ENCODE measurements at places on chromosomes 13 and 19. TPM values are rescaled to one million over a fixed set of nuclear protein-coding genes. Genes with fewer than 3 reads are reported as not detected.

- DNase-seq: no peak
Measured at GRCh38 chr19:1632462-1633268, 19.8 kb downstream of the TCF3 start.

- DNase-seq: no peak
Measured at GRCh38 chr13:43171489-43171888, 148.1 kb downstream of the DNAJC15 start.

DNA sequence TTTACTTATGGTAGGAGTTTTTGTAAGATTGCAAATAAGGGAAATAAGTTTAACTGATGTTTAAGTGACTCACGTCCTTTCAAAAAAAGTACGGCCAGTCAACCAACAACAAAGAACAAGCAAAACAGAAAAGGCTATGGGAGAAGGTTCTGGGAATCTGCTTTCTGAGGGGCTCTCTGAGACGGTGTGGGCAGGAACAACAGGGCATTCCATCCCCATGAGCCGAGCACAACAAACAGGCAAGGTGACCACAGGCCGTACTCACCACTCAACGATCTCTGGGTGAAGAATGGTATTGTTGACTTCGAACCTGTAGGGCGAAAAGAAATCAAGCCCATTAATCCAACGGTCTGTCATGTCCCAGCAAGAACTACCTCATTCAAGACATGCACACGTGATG, 43.8 kb downstream of the PEPD start:
- DNase-seq: no peak

DNA sequence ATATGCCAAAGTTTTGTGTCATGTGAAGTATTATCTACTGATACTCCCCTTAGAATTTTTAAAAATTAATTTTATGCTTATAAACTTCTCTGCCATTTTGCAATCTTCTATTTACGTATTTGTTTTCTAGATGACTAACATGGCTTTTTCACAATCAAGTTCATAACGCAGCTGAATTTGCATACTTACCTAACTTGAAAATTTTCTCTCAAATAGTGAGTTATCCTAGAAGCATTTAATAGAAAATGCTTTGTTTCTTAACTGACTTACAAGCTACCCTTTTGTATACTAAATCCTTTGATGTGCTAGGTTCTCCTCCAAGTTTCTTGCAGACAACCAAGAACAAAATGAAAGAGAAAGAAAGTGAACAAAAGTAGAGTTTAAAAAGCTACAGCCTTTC, 683.5 kb downstream of the LIG4 start:
- no peak for DNase-seq

DNA sequence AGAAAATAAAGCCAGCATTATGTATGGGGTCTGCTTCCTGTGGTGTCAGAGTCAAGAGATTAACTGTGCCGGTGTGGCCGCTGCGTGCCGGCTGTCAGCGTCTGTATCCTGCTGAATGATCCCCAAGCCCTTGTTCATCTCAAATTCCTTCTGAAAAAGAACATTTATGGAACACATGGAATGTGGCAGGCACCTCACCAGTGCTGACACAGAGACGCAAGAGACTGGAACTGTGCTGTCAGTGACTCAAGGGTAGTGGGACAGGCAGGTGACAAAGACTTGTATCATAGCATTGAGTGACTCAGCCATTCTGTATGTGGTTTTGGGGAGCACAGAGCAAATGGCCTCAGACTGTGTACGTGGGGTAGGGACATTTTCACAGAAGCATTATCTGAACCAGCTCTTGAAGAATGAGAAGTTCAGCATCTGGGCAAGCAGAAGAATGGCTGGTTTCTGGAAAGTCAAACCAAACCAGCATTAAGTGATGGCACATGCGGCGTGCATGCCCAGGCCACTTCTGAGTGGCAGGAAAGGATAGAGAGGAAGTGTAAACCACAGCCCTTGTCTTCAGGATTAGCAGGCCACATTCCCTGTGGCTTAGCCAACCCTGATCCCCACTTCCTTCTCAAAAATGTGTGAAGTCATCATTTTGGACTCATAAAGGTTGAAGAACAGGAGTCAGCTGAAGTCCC, 54.0 kb upstream of the IRS2 start:
- no peak for DNase-seq

DNA sequence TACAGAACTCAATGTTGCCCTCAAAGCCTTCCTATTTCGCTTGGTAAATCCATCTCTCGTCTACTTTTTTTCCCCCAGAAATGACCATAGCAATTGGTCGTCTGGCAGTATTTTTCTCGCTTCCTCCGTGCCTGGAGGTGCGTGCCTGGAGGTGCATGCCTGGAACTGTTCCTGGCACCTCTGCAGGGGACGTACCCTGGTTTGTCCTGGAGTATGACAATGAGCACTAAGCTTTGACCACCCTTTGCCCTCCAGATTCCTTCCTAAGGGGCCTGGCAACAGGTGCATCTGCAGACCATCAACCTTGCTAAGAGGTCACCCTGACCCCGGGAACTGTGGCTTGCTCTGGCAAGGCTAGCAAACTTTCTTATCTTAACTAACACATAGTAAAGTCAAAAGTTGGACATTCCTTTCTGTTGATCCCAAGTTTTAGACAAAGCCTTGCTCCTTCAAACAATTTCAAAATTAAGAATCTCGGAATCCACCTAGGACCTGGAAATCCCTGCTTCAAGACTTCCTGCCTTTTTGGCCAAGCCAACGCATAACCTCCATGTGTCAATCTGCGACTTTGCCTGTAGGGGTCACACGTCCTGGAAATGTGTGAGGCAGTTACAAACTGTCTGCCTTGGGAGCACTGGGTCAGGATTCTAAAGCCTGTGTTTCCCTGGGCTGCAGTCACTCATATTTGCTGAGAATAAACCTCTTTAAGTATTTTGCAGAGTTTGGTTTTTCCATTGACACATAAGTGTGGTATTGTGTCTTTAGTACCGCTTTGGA, 28.8 kb upstream of the TUBGCP3 start:
- DNase-seq: no peak

GRCh38 chr13:53405616-53406015, 377.0 kb downstream of the OLFM4 start:
- DNase-seq: no peak

- no peak for DNase-seq
Measured at GRCh38 chr13:36288794-36289391, 8.7 kb downstream of the CCDC169 start.

DNA sequence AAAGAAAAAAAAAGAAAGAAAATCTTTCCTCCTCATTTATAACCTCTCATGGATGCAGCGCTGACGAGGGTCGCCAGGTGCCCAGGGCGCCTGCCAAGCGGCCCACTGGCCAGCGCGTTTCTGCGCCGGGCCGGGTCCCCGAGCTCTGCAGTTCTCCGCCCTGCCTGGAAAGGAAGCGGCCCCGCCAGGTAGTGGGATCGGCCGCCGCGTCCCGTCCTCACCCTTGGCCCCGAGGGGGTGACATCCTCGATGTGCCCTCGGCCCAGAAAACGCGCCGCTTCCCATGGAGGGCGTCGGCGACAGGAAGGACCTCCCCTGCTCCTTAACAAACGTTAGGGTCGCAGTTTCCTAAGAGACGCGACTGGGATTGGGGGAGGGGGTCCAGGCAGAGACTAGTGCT, 56.9 kb downstream of the ZNF726 start:
- no peak for DNase-seq

GRCh38 chr19:50537769-50538230, 24.1 kb upstream of the ASPDH start:
- peak; percentile 33 for DNase-seq

- no peak for DNase-seq
Measured at GRCh38 chr13:29849071-29849631, 1.3 kb downstream of the UBL3 start.

DNA sequence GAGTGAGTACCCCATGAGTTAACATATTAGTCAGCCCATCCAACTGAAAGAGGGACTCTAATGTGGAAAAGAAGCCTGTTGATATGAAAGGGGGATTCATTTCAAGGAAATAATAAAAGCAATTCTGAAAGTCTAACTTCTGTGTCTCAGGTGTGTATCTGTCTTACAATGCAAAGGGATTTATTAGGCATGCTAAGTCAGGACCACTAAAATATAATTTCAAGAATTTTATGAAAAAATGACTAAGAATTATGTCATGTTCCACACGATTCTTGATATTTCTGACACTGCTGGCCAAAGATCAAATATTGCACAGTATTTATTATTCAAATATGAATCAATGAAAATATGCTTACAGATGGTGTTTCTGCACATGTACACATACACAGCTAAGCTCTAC, 130.8 kb downstream of the KLF12 start:
- DNase-seq: no peak

B3GNT3 gene
- polyA plus RNA-seq: not detected

P2RY11 gene
- 2.1 TPM for polyA plus RNA-seq

TEAD2 gene
- polyA plus RNA-seq: 41.7 TPM

ZNF829 gene
- 1.1 TPM for polyA plus RNA-seq

ZNF837 gene
- polyA plus RNA-seq: 0.33 TPM

RYR1 gene
- polyA plus RNA-seq: not detected

PRR22 gene
- 0.17 TPM for polyA plus RNA-seq

TMEM272 gene
- polyA plus RNA-seq: not detected

OVOL3 gene
- polyA plus RNA-seq: not detected

PRTN3 gene
- polyA plus RNA-seq: not detected

MBD3L2 gene
- not detected for polyA plus RNA-seq

ZNF610 gene
- polyA plus RNA-seq: 4.4 TPM
